ENCODE measurements at places on chromosomes 1 and 21. TPM values are rescaled to one million over a fixed set of nuclear protein-coding genes. Genes with fewer than 3 reads are reported as not detected.

The AMIGO1 gene
- total RNA-seq, result 2.5 TPM

GRCh38 chr1:174982971-174983689 lies 16.6 kb upstream of the CACYBP start:
- H3K4me3 ChIP-seq, result no peak overlapping the region
- H3K27me3 ChIP-seq, result no peaks in the 10 kb centered on the region
- no peak overlapping the region for H3K27ac ChIP-seq
- no peaks in the 10 kb centered on the region for H3K4me1 ChIP-seq
- no peak for DNase-seq

- H3K27ac ChIP-seq, result no peak overlapping the region
- H3K36me3 ChIP-seq, result no peaks in the 10 kb centered on the region
- H3K27me3 ChIP-seq, result peaks cover 40% of the 10 kb centered on the region
- H3K4me3 ChIP-seq, result no peak overlapping the region
- no peak for DNase-seq
- H3K4me1 ChIP-seq, result peaks cover 11% of the 10 kb centered on the region
Observed at GRCh38 chr1:119771016-119771415, 2.3 kb upstream of the HMGCS2 start.

GRCh38 chr1:185732951-185733350 lies 1.2 kb upstream of the HMCN1 start:
- DNase-seq, result no peak
- no peak overlapping the region for H3K4me3 ChIP-seq
- no peaks in the 10 kb centered on the region for H3K36me3 ChIP-seq

- H3K4me3 ChIP-seq, result no peak overlapping the region
- no peaks in the 10 kb centered on the region for H3K36me3 ChIP-seq
- no peak for DNase-seq
- no peaks in the 10 kb centered on the region for H3K27me3 ChIP-seq
Observed at GRCh38 chr1:82395440-82395839, 594.7 kb downstream of the ADGRL2 start.

GRCh38 chr21:30408782-30409494 lies 13.1 kb downstream of the KRTAP13-1 start:
- H3K4me3 ChIP-seq, result no peak overlapping the region
- H3K36me3 ChIP-seq, result no peaks in the 10 kb centered on the region
- H3K27ac ChIP-seq, result no peak overlapping the region
- no peaks in the 10 kb centered on the region for H3K27me3 ChIP-seq
- DNase-seq, result peak; percentile 25
- H3K4me1 ChIP-seq, result no peaks in the 10 kb centered on the region

DNA sequence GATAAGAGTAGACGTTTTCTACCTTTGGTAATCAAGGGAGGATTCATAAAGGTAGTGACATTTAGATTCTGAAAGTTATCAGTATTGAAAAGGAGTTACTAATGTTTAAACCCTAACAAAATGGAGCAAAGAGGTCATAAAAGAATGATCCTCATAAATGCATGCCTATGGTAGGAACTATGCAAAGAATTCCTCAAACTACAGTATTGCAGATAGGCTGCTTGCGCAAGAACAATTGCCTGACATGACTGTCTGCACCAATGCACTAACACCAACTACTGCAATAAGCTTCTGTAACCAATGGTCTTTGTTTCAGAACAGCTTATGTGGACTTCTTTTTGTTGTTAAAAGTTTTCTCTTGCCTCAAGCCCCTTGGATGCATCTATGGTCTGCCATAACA lies 597.3 kb upstream of the ADGRL4 start:
- no peak for DNase-seq
- H3K4me1 ChIP-seq, result no peaks in the 10 kb centered on the region
- no peaks in the 10 kb centered on the region for H3K36me3 ChIP-seq
- no peak overlapping the region for H3K27ac ChIP-seq
- H3K27me3 ChIP-seq, result no peaks in the 10 kb centered on the region

Measured in osteoblast (primary cell).